NAMALWA (cell line): ENCODE measurements at places on chromosomes 5 and 9.

- DNase-seq = no peak
These were observed 25.9 kb downstream of the BOD1 start for GRCh38 chr5:173590436-173591055.

DNA sequence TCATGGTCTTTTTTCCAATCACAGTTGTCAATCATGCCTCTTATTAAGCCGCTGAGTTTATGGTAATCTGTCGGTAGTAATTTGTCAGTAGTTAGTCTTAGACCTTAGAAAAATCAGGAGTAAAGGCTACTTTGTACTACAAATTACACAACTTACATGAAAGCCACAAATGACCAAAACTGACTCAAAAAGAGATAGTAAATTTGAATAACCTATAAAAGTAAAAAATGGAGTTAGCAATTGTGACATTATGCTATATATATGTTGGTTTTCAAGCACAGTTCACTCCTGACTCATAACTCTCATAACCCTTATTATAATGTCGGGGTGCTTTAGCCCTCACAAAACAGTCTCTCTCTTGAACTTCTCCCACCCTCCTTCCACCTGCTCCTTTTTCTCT, 251.8 kb downstream of the ROR2 start:
- DNase-seq = no peak

DNA sequence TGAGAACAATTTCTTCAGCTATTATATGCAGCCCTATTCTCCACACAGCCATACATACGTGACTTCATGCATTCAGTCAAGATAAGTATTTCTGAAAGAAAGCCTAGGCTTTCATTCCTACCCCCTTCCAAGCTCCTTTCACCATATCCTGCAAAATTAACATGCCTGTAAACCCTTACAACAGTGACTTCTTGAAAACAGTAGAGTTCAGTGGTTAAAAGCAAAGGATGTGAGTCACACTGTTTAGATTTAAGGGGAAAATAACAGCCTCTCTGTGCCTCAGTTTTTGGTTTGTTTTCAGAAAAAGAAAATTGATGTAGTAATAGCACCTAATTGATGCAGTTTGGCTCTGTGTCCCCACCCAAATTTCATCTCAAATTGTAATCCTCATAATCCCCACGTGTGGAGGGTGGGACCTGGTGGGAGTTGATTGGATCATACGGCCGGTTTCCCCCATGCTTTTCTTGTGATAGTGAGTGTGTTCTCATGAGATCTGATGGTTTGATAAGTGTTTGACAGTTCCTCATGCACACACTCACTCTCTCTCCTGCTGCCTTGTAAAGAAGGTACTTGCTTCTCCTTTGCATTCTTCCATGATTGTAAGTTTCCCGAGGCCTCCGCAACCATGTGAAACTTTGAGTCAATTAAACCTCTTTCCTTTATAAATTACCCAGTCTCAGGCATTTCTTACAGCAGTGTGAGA, 264.8 kb downstream of the CETN3 start:
- DNase-seq = no peak

GRCh38 chr5:417301-418161, 25.4 kb upstream of the EXOC3 start:
- no peak for DNase-seq

GRCh38 chr5:11491404-11492075, 412.7 kb downstream of the CTNND2 start:
- DNase-seq = no peak

GRCh38 chr5:53472720-53473510, 7.5 kb upstream of the FST start:
- no peak for DNase-seq

DNA sequence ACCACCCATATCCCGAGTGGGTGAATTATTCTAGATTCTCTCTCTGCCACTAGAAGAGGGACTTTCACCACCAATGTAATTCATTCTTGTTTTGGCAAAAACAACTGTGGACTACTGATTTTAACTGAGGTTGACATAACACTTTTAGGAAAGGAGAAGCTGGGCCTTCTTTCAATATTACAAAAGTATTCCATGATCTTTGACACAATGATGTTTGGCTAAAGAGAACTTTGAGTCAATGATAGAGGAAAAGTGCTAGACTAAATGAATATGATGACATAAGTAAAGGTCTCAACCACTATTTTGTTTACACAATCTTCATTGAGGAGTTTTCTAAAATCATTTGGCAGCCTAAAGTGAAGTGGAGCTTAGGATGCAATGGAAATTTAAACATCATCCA, 336.9 kb upstream of the PDE4D start:
- DNase-seq = no peak

GRCh38 chr9:557601-558201, 283.8 kb upstream of the DMRT1 start:
- DNase-seq = no peak

DNA sequence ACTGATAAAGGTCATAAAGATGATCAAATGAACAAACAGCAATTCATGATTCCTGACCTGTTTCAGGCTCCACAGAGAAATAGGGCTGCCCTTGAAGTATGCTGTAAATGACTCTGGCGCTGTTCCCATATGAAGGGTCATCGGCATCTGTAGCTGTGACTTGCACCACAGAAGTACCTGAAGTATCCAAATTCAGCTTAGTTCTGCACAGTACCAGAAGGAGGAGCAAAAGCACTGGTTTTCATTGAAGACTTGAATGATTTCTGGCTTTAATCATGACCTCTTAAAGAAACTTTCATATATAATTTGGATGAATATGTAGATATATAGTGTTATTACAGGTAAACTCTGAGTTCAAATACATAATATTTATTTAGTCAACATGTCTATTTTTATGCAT, 109.1 kb downstream of the CDH10 start:
- DNase-seq = no peak

DNA sequence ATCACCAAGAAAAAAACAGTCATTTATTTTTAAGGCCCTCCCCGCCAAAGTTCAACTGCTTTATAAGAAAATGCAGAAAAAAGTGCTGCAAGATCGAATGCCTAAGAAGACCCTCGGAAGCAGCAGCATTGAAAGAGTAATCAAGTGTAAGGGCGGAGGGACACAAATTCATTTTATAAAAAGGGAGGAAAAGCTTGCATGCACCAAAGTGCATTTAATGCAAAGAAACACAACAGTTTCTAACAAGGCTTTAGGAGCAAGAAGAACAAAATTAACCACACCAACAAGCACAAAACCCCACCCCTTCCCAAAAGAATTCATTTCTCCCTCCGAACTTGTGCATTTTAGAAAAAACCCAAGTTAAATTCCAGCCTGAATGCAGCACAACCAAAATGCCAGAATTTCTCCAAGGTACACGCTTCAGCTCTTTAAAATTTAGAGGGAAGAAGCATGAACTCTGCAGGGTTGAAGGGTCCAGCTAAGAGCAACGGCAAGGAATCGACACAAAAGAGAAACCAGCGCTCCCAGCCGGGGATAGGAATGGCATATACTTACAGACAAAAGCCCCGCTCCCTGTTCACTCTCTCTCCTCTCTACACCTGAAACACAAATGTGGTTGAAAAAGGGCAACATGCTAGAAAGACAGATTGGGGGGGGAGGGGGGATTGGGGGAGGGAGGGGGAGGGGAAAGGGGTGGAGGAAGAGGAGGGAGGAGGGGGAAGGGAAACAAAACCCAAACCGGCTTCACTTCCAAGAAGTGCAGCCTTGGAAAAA, at the start of gene NREP:
Gene NREP, minus strand, starts transcription at position 614 of the 774 bp plus-strand sequence. CDS start 1,422 bp downstream, outside the sequence.
- DNase-seq = peak; percentile 62
